Stimulated activated CD8-positive, alpha-beta memory T cell treated with anti-CD3 and anti-CD28 coated beads, Interleukin-4, amount 100 ng/mL, for 4 hours (primary cell): ENCODE measurements at places on chromosomes 7 and 10.
A peak's percentile ranks its signal among the peaks of the same experiment; 100 is the strongest.

- no peak for DNase-seq
Measured at GRCh38 chr7:12635830-12636229, 51.6 kb upstream of the ARL4A start.

- DNase-seq, result no peak
Measured at GRCh38 chr10:116947841-116948529, 57.0 kb downstream of the SHTN1 start.

DNA sequence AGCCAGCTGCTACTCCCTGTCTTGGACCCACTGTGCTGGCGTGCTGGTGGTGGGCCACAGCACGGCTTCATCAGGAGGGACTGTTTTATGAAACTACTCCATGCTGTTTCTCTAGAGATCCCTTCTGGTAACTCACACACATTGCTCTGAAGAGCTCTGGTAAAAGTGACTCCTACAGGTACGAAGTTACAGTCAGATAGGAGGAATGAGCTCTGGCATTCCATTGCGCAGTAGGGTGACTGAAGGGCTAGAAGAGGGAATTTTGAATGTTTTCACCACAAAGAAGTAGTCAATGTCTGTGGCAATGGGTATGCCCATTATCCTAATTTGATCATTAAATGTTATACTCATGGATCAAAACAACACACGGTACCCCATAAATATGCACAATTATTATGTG is 609 bp downstream of the MAT1A start:
- DNase-seq, result no peak

- DNase-seq, result no peak
Measured at GRCh38 chr7:155299535-155300202, 2.0 kb downstream of the INSIG1 start.

DNA sequence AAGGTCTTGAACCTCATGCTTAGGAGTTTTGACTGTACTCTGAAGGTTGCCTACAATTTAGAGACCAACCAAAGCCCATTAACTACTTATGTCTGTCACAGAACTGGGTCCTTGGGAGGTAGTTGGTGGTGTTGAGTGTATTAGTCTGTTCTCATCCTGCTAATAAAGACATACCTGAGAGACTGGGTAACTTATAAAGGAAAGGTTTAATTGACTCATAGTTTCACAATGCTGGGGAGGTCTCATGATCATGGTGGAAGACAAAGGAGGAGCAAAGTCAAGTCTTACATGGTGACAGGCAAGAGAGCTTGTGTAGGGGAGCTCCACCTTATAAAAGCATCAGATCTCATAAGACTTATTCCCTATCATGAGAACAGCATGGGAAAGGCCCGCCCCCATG is 319.6 kb upstream of the ZMIZ1 start:
- no peak for DNase-seq

DNA sequence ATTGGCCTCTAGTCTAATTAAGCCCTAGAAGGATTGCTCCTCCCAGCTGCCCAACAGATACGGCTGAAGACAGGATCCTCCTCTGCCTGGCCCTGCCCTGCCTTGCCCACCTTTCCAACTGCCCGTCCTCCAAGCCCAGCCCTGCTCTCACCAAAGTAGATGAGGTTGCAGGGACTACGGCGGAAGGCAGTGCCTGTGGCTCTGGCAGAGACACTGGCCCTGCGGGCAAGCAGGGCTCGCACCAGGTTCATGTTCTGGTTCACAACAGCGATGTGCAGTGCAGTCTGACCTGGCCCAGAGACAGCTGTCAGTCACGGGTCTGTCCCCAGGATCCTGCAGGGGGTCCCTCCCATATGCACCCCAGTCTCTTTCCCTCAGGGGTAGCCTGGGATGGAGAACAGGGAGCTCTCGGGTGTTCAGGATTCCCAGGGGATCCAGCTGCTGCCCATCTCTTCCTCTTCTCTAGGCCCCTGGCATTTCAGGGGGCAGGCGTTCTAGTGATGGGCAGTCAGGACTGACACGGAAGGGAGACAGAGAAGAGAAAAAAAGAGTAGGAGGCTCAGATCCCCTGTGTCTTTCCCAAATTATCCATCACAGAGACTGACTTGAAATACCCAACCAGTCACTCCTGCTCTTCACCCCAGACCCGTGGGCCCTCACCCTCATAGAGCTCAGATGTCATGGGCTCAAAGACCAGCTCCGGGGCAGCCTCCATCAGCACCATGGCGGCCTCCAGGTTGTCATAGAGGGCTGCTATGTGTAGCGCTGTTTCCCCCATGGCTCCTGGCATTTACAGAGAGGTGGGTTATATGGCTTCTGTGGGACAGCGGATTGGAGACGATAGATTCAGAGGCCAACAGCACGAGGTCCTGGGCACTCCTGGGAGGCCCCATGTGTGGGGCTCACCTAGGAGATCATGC is 8.3 kb downstream of the TRPV6 start:
- no peak for DNase-seq

DNA sequence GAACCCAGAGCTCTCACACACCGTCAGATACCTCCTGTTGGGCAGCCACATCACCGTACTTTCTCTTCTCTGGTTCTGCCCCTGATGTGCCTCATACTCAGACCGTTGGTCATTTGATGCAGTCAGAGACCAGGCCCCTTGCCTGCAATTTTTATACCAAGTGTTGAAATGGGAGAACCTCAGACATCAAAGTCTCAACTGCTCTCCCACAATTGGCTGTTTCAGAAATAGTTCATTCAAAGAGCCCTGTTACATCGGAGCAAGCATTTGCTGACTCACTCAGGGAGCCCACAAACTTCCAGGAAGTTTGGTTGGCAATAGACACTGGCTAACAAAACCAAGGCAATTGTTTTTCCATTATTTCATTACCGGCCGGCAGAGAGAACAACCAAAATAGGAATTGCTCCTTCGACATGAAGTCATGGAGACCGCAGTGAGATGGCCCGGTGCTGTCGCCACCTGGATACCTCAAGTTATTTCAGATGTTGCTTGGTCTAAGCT is 33.5 kb upstream of the ADAM12 start:
- DNase-seq, result no peak

DNA sequence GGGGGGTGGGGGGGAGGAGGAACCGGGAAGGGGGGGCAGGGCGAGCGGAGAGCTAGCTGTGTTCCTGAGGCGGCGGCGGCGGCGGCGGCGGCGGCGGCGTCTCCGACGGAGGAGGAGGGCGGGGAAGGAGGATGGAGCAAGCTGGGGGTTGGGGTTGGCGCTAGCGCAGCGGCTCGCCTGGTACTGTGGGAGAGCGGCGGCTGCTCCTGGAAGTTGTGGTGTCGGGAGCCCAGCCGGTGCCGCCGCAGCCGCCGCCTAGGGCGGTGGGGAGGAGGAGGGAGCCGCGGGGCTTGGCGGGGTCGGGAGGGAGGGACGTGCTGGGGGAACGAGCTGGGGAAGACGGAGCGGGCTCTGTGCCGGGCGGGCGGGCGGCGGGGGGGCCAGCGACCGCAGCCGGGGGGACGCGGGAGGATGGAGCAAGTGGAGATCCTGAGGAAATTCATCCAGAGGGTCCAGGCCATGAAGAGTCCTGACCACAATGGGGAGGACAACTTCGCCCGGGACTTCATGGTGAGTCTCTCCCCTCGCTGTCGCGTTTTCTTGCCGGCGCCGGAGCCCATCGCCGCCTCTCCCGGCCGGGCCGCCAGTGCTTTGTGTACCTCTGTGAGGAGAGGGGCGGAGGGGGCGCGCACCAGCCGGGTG is at the start of gene PTPN12:
Gene PTPN12 (plus strand): TSS at position 160 of the 642 bp plus-strand sequence. CDS start 252 bp downstream, at position 412.
- peak; percentile 18 for DNase-seq

- no peak for DNase-seq
Measured at GRCh38 chr10:51768886-51769465, 69.6 kb upstream of the CSTF2T start.

- no peak for DNase-seq
Measured at GRCh38 chr7:118626739-118627138, 402.2 kb downstream of the ANKRD7 start.

GRCh38 chr7:24283897-24284698 is at the start of gene NPY:
Gene NPY (plus strand): TSS chr7:24284190. CDS start chr7:24285241, 1,051 bp downstream.
- no peak for DNase-seq

GRCh38 chr7:36232971-36233550 is 80.0 kb downstream of the EEPD1 start:
- no peak for DNase-seq

DNA sequence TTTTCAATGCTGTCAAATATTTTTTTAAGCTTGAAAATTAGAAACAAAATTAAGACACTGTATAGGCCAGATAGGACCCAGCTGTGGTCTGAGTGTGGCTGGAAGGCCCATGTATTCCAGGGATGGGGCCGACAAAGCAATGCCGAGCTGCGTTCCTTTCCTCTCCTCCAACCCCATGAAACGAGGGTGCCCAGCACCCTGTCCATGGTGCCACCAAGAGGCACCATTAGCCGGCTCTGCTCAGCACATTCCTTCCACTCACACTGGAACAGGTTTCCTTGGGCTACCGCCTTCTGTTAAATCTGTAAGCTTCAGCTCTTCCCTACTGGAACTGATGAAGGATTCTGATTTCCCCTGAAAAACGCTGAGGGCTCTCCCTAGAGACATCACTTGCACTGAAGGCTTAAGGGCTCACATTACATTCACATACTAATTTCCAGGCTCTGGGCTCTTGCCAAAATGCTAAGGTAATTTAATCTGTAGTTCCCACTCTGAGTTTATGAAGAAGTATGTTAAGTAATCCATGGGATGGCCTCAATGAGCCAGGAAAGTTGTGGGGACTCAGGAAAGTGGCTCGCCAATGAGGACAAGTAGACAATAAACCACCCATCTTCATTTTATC is 73.7 kb upstream of the CAMK2B start:
- no peak for DNase-seq

DNA sequence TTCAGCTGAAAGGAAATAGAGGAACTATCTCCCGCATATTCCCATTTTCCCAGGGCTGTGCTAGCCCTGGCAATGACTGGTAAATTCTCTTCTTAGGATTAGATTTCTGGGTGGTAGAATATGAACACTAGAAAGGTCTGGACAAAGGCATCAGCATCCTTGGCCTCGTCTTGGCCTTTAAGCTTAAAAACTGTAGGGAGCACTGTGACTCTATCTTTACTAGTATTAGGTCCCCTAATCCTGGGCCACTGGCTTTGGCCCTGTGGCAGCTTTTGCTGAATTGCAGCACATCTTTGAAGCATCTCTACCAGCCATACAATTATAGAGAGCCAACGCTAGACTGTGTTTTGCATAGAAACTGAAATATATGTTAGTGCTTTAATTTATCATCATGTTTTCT is 41.5 kb upstream of the EBLN1 start:
- DNase-seq, result no peak

DNA sequence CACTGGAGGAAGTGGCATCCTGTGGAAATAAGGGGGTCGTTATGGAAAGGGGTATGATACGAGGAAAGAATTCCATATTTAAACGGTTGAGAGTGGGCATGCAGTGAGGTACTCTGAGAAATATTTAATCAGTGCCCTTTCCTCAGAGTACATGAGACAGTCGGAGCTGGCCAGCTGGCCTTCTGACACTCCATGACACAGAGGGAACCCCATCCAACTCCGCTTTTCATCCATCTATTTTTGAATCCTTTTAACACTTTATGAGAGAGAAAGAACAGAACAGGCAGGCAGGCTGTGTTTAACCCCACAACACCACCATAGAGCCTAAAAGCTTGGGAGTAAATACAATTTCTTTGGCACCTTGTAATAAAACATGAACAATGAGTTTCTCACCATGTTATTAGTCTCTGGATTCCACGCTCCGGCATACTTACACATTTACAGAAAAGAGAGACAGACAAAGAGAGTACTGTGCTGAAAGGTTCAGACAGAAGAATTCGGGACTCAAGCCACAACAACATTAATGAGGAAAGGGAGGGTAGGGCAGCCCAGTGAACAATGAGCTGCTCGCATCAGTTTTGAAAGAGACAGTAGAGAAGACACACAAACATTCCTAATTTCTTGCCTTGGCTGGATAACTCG is 124.2 kb upstream of the PDLIM1 start:
- DNase-seq, result no peak

GRCh38 chr7:142000244-142000643 is 4.6 kb downstream of the MGAM start:
- DNase-seq, result no peak

DNA sequence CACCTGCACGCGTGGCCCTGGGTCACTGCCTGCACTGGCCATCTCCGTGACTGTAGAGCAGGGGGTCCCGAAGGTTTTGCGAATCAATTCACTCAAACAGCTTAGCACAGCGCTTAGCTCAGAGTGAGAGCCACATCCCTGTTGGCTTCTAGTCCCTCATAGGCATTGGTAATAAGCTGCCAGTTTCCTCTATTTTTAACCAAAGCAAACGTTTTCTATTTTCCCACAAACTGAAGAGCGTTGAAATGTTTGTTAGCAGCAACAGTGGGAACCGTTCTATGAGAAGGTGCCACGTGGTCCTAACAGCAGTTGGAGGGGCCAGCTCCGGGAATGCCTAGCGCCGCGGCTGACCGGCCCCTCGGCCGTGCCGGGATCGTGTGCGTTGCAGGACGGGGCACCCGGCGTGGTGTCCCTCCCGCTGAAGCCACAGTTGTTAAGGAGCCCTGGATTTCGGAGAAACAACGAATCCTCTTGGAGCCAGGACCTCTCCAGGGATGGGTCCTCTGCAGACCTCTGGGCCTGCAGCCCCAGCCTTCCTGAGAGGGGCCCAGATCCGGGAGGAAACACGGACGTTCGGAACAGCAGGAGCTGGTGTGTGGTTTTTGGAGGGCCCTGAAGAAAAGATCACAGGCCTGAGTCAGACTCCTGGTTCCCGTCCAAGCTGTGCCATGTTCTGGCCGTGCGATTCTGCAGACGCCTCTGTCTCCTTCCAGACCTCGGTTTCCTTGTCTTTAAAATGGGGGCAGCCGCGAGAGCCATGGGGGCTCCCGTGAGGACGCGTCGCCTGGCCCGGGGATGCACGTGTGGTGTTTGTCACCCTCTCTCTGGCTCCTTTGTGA is 40.3 kb downstream of the FAM20C start:
- DNase-seq, result no peak

DNA sequence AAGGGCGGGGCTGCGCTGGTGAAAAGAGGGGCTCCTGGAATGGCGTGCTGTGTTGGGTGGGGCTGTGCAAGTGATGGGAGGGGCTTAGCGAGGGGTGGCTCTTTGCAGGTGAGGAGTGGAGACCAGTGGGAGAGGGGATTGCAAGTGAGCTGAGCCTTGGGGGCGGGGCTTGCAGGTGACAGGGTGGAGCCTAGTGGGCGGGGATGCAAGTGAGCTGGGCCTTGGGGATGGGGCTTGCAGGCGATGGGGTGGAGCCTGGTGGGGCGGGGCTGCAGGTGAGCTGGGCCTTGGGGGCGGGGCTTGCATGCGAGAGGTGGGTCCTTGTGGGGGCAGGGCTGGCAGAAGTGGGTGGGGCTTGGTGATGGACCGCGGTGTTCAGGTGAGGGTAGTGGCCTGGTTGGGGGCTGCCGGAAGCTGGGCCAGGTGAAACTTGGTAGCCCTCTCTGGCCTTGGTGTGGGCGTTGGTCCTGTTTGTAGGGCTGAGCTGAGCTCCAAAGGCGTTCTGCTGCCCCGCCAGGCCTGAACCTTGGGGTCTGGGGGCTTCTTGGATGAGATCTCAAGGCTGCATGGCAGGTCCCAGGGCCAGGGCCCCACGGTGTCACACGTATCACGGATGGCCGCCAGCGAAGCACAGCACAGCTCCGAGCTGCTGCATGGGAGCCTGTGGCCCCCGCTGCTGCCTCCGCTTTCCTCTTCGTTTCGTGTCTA is 743 bp upstream of the PITRM1 start:
- DNase-seq, result no peak

DNA sequence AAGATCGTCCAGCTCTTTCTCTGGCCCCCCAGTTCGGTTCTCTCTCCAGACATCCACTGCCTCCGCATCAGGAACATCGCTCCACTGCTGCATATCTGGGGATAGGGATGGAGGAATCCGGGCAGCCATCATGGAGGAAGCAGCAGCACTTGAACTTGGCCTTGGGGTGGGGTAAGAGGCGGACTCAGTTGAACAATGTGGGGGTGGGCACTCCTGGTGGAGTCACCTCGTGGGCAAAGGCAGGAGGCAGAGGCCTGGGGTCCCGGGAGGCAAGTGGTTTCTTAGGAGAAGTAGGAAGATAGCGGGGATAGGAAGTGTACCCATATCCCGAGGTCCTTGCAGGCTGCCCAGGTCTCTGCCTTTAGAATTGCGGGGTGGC is 98.3 kb downstream of the CHST15 start:
- DNase-seq, result no peak
